K562 (cell line): ENCODE measurements at places on chromosomes 16 and 17.

GRCh38 chr17:77422748-77423113, 282.0 kb downstream of the SEC14L1 start:
- no peak for DNase-seq
- H3K36me3 ChIP-seq = peaks cover 9% of the 10 kb centered on the region; the same call in 2 of the 3 replicates
- H3K27ac ChIP-seq = no peak overlapping the region
- H3K4me3 ChIP-seq = no peak overlapping the region

DNA sequence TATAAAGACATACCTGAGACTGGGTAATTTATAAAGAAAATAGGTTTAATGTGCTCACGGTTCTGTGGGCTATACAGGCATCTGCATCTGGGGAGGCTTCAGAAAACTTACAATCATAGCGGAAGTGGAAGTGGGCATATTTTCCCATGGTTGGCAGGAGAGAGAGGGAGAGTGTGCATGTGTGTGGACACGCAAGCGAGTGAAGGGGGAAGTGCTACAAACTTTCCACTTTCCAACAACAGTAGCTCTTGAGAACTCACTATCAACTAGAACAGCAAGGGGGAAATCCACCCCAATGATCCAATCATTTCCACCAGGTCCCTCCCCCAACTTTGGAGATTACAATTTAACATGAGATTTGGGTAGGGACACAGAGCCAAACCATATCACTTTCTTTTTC, 11.1 kb downstream of the TAOK1 start:
- H3K36me3 ChIP-seq = peaks cover 26% of the 10 kb centered on the region
- H3K4me3 ChIP-seq = no peak overlapping the region
- H3K27me3 ChIP-seq = no peaks in the 10 kb centered on the region
- H3K27ac ChIP-seq = no peak overlapping the region
- no peak for DNase-seq

- H3K4me1 ChIP-seq = no peaks in the 10 kb centered on the region; the same call in 1 of the 2 replicates
- no peaks in the 10 kb centered on the region for H3K36me3 ChIP-seq
- no peak for DNase-seq
- H3K27me3 ChIP-seq = no peaks in the 10 kb centered on the region; the same call in 1 of the 2 replicates
- H3K4me3 ChIP-seq = no peak overlapping the region
Observed at GRCh38 chr17:73689596-73690275, 45.5 kb upstream of the SDK2 start.

DNA sequence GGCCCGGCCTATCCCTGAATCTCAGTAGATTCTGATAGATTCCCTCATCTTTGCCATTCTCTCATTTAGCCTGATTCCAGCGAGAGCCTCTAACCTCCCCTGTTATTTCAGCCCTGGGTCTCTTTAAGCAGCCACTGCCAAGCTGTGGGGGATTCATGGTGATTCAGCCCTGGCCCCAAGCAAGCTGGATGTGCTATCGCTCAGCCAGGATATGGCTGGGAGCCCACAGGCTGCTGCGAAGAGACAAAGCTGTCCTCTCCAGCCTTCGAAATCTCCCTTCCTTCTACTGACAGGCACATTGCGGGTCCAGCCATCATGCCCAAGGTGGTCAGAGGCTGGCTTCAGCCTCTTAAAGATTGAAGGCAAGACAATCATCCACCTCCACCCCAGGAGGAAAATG, 394.1 kb downstream of the SOX9 start:
- DNase-seq = no peak
- 0 out of 3 replicates have a peak, but pooled peaks cover 3% of the 10 kb centered on the region for H3K27me3 ChIP-seq
- no peak overlapping the region for H3K27ac ChIP-seq
- H3K4me3 ChIP-seq = no peak overlapping the region
- H3K36me3 ChIP-seq = no peaks in the 10 kb centered on the region
